ENCODE measurements at places on chromosomes 6 and 20. TPM values are rescaled to one million over a fixed set of nuclear protein-coding genes. Genes with fewer than 3 reads are reported as not detected.
A peak's percentile ranks its signal among the peaks of the same experiment; 100 is the strongest.

DNA sequence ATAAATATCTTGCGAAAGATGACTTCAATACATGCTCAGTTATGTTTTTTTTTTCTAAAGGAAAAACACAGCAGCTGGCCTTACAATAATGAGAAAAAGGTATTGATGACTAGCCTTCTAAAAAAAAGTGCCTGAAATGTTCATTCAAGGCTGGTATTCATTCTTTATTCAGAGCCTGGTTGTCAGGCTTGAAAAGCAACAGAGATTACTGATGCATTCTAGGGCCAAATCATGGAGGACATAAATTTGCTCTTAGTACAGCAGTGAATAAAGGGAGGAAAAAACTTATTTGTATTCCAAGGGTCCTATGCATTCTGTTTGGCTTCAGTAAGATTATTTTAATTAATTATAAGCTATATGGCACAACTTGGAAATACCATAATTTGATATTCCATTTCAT lies 83.5 kb downstream of the WASF1 start:
- no peak for DNase-seq

DNA sequence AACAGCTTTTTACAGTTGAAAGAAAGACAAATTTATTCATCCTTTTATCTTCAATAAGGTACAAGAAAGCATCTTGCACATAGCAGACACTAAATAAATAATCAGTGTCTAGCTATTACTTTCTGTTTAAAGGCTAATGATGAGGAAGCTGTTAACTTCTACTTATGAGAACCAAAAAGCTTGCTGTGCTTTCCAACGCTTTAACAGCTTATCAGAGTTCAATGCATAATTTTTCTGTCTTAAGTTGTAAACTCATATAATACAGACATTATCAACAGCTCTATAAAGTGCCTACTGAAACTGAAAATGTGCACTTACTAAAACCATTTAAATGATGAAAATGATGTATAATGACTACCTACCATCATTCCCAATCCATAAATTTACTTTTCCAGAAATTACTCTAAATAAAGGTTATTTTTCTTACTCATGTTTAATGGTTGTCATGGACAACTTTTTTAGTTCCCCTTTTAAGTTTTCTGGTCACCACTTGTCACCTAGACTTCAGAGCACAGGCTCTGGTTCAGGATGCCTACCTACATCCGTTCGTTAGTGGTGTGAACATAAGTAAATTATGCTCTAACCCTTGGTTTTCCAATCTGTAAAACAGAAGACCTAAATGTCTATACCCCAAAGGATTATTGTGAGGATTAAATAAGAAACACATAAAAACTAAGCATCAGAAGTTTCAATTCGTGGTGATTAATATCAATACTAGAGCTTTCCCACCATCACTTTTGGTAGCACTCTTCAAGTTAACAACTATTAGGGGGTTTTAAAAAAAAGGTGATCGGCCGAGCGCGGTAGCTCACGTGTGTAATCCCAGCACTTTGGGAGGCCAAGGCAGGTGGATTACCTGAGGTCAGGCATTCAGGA lies 8.0 kb downstream of the PNISR start:
- no peak for DNase-seq

DNA sequence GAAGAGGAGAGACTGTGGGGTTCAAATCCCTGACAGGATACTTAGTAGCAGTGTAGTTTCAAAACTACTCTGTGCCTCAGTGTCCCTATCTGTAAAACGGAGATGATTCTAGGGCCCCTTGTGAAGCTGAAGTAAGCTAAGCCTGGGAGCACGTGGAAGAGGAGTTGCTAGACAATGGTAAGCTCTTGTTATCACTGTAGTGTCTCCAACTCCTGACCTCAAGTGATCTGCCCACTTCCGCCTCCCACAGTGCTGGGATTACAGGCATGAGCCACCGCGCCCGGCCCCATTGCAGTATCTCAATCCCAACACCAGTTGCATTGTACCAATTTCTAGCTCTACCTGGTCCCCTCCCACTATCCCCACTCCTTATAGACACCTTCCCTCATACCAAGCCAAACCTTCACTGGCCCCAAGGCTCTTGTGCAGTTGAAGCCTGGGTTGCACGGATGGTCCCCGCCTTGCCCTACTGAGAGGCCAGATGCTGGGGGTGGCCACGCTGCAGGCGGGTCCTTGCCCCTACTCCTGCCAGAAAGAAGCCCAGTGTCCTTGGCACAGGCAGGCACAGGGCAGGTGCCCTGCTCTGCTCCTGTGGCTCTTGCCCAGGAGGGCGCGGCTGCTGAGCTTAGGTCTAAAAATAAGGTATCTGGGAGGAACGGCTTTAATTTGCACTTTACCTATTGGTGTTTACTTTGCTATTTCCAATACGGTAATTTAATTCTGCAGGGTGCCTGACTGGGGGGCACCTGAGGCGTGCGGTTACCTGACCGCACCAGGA lies 118.1 kb downstream of the VEGFA start:
- DNase-seq = peak; percentile 63

DNA sequence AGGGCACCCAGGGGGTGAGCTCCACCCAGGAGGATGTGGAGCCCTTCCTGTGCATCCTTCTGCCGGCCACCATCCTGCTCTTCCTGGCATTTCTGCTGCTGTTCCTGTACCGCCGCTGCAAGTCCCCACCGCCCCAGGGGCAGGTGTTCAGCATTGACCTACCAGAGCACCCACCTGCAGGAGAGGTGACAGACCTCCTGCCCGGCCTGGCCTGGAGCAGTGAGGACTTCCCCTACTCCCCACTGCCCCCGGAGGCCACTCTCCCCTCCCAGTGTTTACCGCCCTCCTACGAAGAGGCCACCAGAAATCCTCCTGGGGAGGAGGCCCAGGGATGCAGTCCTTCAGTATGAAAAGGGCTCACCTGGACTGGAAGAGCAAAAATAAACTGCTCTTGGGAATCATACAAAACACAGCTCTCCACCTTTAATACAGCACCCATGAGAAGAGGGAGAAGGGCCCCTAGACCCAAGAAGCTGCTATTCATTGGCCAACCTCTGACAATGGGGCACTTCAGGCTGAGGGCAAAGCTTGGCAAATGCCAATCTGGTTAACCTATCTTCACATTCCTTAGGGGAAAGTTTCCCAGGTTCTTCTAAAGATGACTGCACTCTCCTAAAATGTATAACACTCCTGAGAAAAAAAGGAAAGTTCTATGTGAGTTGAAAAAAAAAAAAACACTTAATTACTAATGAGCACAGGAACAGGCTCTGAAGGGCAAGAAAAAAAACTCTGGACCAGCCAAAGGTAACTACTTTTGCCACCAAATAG lies 5.0 kb downstream of the SMIM28 start:
- no peak for DNase-seq

DNA sequence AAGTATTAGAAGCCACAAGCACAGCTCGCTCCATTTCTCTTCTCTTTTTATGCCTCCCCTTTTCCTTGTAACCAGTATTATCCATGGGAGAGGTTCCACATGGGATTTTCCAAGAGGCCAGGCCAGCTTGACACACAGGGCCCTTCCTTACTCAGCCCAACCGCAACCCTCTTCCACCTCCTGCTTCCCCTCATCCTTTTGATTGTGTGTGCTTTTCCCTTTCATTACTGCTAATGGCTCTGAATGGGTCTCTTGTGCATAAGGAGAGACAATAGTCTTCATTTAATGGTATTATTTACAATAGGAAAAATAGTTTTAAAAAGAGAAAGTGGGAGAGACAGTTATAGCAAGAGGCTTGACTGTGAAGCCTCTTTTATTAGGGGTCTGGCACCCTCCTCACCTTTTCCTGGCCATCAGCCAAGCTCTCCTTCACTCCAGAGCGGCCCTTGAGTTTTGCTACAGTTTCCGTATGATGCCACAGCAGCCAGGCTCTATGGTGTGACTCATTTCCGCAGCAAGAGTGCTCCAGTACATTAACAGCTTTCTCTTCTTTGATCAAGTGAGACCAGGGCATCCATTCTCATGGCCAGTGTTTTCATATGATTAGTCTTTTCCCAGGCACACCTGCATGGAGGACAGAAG lies 579.5 kb downstream of the TFAP2B start:
- no peak for DNase-seq

BMP7 gene
- not detected for polyA plus RNA-seq

C6orf136 gene
- polyA plus RNA-seq = 18.8 TPM

CEP162 gene
- 10.2 TPM for polyA plus RNA-seq

CLDN20 gene
- not detected for polyA plus RNA-seq

Measured in aorta (tissue), 5 donors.